Heart right ventricle (tissue), 16 donors: ENCODE measurements at places on chromosomes 1 and 21.

DNA sequence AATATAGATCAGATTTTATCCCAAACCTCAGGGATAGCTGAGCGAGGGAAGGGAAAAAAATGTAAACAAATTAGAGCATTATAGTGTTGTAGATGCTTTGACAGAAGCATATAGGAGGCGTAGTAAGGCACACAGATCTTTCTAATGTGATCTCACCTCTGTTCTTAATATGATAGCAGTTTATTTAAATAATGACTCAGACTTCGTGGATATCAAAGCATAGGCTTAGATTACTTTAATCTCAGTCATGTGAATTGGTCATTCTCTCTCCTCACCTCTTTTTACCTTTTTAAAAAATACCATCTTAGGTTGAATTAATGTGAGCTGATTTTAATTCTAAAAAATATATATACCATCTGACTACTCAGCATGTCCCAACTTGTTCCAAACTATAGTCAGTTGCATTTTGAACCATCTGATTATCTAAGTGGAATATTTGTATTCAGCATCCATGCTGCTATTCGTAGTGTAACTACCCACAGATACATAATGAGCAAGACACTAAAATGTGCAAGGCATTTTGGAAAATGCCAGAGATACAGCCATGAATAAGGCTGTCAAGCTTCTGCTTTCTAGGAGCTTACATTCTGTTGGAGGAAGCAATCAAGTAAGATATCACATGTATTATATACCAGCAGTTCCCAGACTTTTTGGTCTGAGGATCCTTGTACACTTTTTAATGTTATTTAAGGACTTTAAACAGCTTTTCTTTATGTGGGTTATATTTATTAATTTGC is 76.7 kb downstream of the OSBPL9 start:
- no peak for DNase-seq
- no peaks in the 10 kb centered on the region for H3K36me3 ChIP-seq
- no peak overlapping the region for H3K27ac ChIP-seq
- H3K4me3 ChIP-seq: no peak overlapping the region

DNA sequence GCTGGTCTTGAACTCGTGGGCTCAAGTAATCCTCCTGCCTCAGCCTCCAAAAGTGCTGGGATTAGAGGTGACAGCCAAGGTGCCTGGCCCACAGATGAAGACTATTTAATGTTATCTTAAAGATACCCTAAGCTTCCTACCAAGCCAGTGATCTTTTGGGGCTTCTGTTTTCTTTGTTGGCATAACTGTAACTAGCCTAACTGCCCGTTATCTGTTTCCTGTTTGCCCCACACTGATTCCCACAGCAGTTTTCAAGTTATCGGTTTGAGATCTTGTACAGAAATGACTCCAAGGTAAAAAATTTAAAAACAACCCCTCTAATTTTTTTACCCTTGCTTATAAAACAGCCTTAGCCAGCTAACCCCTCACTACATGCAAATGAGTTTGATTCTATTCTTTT is 12.4 kb downstream of the SELL start:
- no peak overlapping the region for H3K27ac ChIP-seq
- DNase-seq: no peak
- H3K27me3 ChIP-seq: no peaks in the 10 kb centered on the region
- no peaks in the 10 kb centered on the region for H3K4me1 ChIP-seq
- H3K4me3 ChIP-seq: no peak overlapping the region

GRCh38 chr1:204304067-204304466 is 55.7 kb downstream of the PLEKHA6 start:
- H3K27me3 ChIP-seq: no peaks in the 10 kb centered on the region
- H3K4me3 ChIP-seq: no peak overlapping the region
- H3K27ac ChIP-seq: no peak overlapping the region

- no peaks in the 10 kb centered on the region for H3K4me1 ChIP-seq
- no peaks in the 10 kb centered on the region for H3K27me3 ChIP-seq
- DNase-seq: no peak
- no peak overlapping the region for H3K27ac ChIP-seq
- H3K4me3 ChIP-seq: no peak overlapping the region
Observed at GRCh38 chr21:43287111-43287760, 118.4 kb downstream of the CRYAA start.

DNA sequence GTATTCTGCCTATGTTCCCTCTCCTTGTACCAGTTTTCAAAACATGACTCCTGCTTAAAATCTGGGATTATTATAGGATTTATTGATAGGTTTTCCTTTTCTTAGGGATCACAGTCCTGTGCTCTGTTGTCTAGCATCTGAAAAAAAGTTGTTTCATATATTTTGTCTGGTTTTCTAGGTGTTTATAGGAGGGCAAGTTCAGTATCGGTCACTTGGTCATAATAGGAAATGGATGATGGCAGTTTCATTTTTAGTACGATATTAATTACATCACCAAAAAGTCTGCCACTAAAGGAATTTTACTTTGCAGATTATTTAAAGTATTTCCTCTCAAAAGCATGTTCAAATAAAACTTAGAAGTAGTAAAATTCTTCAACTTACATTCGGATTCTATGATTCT is 94.4 kb downstream of the RASAL2 start:
- H3K36me3 ChIP-seq: no peaks in the 10 kb centered on the region
- peaks cover 19% of the 10 kb centered on the region for H3K4me1 ChIP-seq
- no peak for DNase-seq
- H3K27ac ChIP-seq: peak overlapping the region; percentile 50
- H3K27me3 ChIP-seq: no peaks in the 10 kb centered on the region

DNA sequence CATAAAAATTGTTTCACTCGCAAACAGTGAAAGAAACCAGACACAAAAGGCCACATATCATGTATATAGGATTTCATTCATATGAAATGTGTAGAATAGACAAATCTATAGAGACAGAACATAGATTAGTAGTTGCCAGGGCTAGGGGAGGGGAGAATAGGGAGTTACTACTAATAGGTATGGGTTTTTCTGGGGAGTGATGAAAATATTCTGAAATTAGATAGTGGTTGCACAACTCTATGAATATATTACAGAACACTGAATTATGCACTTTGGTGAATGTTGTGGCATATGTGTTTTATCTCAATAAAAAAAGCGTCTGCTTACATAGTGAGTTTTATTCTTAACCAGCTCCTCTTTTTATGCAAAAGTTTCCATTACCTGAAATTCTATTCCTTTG is 21.6 kb downstream of the SYT14 start:
- no peaks in the 10 kb centered on the region for H3K4me1 ChIP-seq
- no peak overlapping the region for H3K4me3 ChIP-seq
- no peak for DNase-seq
- H3K27ac ChIP-seq: no peak overlapping the region
- no peaks in the 10 kb centered on the region for H3K27me3 ChIP-seq
- H3K36me3 ChIP-seq: no peaks in the 10 kb centered on the region

DNA sequence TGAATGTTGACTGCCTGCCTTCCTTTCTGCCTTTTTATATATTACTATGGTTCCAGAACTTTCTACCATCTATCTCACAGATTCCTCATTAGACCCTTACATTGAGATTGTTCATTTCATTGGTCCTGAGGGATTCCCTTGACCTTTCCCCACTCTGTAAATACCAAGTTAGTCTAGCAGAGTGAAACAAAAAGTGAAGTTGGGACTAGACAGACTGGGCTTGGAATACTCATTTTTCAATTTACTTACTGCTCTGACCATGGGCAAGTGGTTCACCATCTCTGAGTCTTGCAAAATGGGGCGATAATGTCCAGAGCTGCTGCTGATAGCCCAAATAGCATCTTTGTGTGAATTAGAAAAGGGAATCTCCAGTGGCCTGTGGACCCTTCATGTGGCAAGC is 38.8 kb downstream of the XCL2 start:
- no peak for DNase-seq
- H3K27me3 ChIP-seq: no peaks in the 10 kb centered on the region
- H3K4me1 ChIP-seq: no peaks in the 10 kb centered on the region
- no peak overlapping the region for H3K4me3 ChIP-seq

DNA sequence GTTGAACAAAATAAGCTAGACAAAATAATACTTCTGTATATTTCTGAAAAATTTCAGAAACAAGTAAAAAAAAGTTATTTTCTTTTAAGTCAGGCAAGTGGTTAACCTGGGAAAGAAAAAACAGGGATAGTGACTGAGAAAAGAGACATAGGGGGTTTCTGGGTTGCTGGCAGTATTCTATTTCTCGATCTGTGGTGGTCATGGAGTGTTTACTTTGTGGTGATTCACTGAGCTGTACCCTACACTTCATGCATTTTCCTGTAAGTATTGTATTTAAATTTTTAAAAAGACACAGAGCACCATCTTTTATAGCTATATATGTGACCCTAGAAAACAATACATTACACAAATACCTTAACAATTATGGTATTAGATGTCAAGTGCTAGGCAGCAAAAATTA is 58.2 kb downstream of the ZNF644 start:
- H3K36me3 ChIP-seq: no peaks in the 10 kb centered on the region
- no peak overlapping the region for H3K27ac ChIP-seq
- H3K4me1 ChIP-seq: no peaks in the 10 kb centered on the region
- H3K4me3 ChIP-seq: no peak overlapping the region
- no peak for DNase-seq

DNA sequence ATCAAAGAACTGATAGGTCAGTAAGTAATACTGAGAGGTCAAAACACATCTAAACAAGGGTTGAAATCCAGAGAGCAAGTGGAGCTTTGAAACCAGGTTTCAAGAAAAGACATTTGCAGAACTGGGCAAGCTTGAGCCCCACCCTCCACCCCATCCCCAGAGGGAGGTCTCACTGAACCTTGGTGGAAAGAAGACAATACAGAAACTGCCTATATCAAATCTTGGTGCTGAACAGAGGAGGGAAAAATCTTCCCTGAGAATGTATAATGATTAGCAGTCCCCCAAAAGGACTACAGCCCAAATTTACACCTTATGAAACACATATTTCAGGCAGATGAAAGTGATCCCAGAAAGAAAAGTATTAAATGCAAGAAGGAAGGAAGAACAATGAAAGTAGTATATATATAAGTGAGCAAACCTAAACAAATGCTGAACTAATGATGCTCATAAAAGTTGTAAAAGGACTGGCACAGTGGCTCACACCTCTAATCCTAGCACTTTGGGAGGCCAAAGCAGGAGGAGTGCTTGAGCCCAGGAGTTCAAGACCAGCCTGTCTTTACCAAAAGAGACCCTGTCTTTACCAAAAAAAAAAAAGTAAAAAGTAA is 12.4 kb downstream of the ZBTB17 start:
- no peaks in the 10 kb centered on the region for H3K27me3 ChIP-seq
- H3K36me3 ChIP-seq: no peaks in the 10 kb centered on the region
- no peak for DNase-seq
